NCI-H2029 treated with DMSO at 0.1 percent for 48 hours (cell line): ENCODE measurements at places on chromosomes 16 and 17.

DNA sequence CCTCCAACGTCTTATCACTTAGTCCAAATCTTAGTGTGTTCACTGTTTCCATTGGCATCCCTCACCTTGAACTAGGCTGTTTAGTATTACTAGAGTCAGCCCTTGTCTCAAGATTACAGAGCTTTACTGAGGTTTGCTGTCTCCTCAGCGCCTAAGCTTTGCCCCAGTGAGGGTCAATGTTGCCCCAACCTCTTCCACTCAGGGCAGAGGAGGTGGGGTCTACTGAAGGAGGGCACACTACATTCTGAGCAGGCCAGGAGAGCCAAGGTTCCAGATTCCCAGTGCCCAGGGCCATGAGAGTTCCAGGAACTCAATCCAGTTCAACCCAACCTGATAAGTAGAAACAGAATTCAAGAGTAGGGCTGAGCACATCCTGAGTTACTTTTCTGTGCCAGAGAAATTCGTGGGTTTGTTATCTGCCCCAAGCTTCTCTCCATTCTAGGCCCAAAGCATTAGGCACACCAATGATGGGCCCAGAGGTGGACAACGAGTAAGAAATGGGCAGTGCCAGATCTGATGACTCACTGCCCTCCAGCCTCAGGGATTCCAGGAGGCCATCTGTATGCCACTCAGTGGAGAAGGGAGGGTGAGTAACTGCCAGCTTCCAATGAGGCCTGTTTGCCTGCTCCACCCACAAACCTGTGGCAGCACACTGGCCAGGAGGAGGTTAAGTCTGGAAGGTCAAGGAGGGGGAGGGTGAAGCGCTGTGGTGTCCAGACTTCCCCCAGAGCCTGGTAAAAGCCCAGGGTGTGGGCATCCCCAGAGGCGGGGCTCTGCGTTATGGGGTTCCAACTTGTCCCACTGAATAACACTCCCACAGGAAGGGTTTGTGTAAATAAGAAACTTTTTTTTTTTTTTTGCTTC is 8.2 kb downstream of the TUBG2 start:
- no peak for DNase-seq

DNA sequence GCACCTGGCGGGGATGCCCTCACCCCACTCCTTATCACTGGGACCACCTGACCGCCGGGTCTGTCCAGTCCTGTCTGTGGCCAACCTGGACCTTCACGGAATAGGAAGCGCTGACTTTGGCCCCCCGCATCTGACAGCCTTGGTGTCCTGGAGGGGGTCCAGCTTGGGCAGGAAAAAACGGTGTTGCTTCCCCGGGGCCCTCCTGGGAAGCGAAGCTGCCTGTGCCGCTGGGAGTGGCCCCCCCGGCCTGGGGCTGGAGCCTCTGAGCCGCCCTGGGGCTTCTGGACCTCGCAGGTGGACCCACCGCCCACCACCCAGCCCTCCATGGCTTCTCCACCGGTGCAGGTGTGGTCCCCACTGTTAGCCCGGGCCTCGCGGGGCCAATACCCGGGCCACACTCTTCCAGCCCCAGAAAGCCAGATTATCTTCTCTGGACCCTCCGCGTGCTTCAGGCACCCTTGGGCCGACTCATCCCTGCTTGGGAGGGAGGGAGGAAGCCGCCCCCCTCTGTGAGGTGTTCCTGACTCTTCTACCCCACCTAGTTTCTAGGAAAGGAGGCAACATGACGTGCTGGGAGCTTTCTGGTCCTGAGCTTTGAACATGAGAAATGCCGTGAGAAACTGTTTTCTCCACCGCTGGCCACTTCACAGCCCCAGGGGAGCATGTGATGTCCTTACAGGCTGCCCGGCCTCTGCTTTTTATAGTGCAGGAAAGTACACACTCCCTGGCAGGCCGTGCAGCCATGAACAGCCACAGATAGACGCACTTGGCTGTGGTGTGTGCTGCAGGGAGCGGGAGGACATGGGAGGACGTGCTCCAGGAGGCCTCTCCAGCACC is 1.1 kb downstream of the C1QTNF1 start:
- DNase-seq, result no peak

GRCh38 chr16:69276148-69277115 is 34.7 kb upstream of the VPS4A start:
- DNase-seq, result no peak

GRCh38 chr17:68628576-68628957 is 27.4 kb upstream of the FAM20A start:
- no peak for DNase-seq

DNA sequence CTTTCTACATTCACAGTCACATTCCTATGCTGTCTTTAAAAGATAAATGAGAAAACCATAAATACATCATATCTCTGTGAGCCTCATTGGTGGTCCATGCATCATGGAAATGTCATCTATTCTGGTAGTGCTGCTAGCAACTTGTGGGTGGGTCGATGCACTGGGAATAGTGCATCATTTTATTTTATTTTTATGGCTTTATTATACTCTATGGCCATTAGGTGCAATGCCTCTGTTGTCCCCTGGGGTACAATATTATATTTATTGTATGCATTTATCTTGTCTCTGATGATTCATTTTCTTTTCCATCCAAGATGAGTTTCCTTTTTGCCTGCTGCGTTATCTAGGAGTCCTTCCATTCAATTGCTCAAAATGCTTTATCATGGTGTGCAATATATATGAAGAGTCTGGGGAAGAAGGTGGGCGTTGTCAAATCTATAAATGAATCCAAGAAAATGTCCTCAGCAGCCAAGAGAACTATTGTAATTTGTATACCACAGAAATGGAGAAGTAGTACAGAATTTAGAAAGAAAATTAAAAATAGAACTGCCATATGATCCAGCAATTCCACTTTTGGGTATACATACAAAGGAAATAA is 324.0 kb downstream of the KCNJ2 start:
- DNase-seq, result no peak

GRCh38 chr16:52113533-52114183 is 433.3 kb downstream of the TOX3 start:
- DNase-seq, result no peak

GRCh38 chr17:47230864-47231263 is 21.7 kb downstream of the MYL4 start:
- no peak for DNase-seq

- DNase-seq, result no peak
Measured at GRCh38 chr17:58269557-58270291, 11.0 kb downstream of the MPO start.

DNA sequence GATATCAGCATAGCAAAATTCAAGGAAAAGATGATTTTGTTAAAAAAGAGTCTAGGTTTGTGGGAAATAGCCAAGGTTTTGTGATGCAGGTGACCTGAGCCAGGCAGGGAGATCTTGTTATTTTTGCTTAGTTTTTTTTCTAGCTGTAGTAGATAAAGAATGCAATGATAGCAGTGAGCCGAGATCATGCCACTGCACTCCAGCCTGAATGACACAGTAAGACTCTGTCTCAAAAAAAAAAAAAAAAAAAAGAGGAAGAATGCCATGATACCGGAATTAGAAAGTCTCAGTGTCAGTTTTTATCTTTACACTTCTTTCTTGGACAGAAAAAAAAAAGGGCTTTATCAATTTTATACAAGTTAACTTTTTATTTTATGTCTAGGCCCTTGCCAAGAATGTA is 27.5 kb downstream of the TMEM238L start:
- DNase-seq, result no peak

- DNase-seq, result no peak
Measured at GRCh38 chr16:87056551-87056950, 260.6 kb downstream of the C16orf95 start.

- DNase-seq, result no peak
Measured at GRCh38 chr17:31289790-31290189, 7.2 kb downstream of the OMG start.

DNA sequence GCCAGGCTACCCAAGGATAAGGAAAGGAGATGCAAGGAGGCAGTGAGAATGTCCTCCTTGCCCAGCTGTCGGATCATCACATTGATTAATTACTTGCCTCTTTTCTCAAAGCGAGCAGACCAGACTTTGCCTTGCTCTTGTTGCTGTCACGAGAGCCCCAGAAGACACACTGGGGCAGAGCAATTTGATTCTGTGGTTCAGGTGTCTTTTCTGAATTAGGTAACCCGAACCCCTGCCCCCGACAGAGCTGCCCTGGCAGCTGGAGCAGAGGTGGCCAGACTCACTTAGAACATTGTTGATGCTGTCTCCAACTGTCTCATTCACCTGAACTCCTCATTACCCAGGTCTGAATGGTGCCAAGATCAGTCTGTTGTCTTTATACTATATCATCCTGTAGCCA is 34.3 kb downstream of the VAT1L start:
- no peak for DNase-seq

- no peak for DNase-seq
Measured at GRCh38 chr16:87792205-87792565, 26.4 kb upstream of the KLHDC4 start.

- no peak for DNase-seq
Measured at GRCh38 chr17:81285179-81285878, 9.8 kb downstream of the SLC38A10 start.

DNA sequence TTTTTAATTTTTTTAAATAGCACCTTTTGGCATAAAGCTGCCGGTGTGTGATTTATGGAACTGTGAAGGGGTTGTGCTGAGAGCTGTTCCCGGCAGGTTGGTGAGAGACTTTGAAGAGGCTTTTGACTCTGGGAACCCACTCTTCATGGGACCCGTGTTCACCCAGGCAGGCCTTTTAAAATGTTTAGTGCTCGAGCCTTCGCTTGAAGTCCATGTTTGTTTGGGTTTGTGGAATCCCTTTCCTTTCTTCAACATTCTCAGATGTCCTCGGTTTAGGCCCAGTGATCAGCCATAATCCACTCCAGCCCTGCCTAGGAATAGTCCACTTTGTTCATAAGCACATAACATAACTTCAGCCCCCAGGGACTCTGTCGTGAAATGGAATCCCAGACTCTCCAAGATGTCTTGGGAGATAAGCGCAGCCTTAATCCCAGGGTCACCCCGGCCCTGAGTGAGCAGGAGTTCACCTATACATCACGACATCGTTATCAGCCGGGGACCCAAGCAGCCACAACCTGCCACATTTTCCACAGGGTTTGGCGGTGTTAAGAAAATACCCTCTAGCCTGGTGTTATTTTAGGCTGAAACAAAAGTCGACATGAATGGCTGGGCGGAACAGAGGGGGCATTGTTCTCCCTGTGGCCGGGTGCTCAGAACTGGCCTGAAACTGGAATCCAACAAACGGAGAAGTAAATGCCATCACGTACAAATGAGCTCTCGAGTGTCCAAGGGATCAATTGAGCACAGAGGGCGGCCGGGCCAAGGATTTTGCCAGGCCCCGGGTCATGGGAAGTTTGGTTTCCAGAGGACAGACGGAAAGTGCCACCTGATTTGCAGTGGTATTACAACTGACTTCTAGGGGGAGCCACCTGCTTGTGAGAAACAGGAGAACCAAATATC is 145.7 kb upstream of the IRX3 start:
- DNase-seq, result no peak

DNA sequence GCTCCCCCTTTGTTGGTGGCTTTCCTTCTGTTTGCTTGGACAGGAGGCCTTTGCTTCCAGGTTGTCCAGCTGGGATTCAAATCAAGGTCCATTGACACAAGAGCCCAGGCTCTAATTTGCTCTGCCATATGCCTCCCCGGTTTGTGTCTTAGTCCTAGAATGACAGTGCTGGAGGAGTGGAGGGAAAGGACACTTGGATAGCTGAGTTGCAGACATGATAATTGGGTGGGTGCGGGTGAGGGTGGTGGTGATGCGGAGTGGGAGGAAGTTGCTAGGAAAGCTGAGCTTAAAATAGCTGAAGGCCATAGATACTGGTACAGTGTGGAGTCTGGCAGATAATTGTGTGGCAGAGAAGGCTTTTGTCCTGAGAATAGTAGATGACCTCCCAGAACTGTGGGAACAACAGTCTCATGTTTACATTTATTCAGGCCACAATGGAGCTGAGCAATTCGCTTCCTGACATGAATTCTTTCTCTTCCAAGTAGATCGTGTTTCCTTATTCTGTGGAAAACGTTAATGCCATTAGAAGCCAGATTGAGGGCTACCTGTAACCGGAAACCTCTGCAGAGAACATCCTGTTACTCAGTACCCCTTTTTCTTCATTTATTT is 23.8 kb downstream of the SEC14L1 start:
- DNase-seq, result peak; percentile 55

DNA sequence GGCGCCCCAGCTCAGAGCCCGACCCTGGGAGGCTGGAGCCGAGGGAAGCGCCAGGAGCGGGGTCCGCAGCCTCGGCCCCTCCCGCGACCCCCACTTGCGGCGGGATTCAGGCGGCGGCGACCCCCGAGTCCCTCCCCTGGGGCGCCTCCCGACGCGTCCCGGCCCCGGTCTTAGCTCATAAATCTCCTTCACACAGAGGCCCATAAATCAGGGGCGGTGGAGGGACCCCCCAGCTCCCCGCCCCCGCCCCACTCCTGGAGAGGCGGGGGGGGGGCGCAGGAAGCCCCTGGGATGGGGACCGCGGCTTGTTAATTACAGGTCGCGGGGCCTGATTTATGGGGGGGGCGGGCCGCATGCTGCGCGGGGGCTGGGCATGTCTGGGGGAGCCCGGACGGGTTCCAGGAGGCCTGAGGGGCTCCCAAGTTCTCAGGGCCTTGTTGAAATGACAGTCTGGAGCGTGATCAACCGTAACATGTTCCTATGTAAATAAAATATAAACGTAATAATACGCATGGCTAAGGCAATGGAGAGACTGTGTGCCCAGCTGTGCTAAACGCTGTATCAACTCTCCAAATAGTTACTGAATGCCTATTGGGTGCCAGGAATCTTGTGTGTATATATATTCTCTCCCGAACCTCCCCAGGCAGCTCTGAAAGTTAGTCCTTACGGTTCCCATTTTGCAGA is 10.0 kb upstream of the BHLHA9 start:
- no peak for DNase-seq

DNA sequence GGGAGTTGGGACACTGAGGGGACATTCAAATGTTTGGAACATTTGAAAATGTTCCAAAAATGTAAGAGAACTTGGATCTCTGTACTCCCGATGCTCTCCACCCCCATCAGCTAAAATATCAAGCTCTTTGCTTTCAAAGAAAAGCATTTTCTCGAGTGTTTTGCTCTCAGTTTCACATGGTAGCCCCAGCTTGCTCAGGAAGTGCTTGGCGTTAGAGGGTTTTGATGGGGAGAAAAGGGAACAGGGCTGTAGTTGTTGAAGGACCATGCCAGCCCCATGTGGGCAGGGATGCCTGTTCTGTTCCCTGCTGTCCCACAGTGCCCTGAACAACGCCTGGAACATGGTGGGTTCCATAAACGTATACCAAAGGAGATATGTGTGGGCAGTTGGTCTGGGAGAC is 37.0 kb downstream of the RAI1 start:
- DNase-seq, result no peak

GRCh38 chr17:74271281-74271680 is 2.8 kb upstream of the DNAI2 start:
- no peak for DNase-seq

GRCh38 chr16:678858-679813 is 1.1 kb upstream of the STUB1 start:
- DNase-seq, result peak; percentile 26

GRCh38 chr16:90028985-90029384 is 9.7 kb upstream of the DBNDD1 start:
- no peak for DNase-seq

DNA sequence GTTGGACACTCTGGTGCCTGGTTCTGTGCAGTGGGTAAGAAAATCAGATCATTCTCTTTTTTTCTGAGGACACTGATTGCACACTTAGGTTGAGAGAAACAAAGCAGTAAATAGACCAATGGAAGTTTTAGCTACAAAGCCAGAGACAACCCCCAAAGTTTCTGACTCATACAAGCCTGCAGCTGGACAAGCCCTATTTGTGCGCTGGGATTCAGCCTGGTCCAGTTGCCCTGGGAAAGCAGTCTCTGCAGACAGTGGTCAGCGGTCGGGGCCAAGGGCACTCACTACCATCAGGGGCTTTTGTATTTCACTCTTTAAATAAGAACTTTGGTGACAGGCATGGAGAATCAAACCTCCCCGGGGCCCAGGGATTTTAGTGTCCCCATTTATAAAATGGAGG is 6.0 kb upstream of the RHBDL3 start:
- no peak for DNase-seq

GRCh38 chr16:50490828-50491227 is 57.4 kb upstream of the NKD1 start:
- DNase-seq, result no peak
